ENCODE measurements at places on chromosomes 1 and 21. TPM values are rescaled to one million over a fixed set of nuclear protein-coding genes. Genes with fewer than 3 reads are reported as not detected.

The LCK gene
- total RNA-seq = not detected

The REG4 gene
- total RNA-seq = not detected

The RGS8 gene
- total RNA-seq = not detected

DNA sequence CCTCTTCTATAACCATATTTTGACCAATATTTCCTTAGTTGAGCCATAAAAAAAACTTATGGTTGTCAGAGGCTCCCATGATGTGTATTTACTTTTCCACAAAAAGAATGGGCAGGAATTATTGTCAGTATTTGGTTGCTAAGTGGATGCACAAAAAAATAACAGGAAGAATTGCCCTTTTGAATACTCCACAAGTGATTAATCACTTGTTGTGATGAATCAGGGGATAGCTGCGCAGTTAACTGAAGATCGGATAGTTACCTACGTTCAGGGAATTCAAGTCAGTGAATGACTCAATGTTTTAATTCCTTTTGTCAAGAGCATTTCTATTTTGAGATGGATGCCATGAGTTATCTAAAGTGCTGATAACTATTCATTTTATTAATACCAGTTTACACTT is 785.2 kb upstream of the B3GALT2 start:
- DNase-seq = no peak

- no peak for DNase-seq
Measured at GRCh38 chr1:230495891-230496385, 69.8 kb upstream of the PGBD5 start.

- DNase-seq = no peak
Measured at GRCh38 chr1:44911026-44911425, 68.0 kb upstream of the PTCH2 start.

GRCh38 chr1:209755926-209756614 is at the start of gene TRAF3IP3:
TSS of gene TRAF3IP3 (plus strand) at chr1:209756053. CDS start at chr1:209760040, 3,987 bp downstream.
- DNase-seq = no peak

DNA sequence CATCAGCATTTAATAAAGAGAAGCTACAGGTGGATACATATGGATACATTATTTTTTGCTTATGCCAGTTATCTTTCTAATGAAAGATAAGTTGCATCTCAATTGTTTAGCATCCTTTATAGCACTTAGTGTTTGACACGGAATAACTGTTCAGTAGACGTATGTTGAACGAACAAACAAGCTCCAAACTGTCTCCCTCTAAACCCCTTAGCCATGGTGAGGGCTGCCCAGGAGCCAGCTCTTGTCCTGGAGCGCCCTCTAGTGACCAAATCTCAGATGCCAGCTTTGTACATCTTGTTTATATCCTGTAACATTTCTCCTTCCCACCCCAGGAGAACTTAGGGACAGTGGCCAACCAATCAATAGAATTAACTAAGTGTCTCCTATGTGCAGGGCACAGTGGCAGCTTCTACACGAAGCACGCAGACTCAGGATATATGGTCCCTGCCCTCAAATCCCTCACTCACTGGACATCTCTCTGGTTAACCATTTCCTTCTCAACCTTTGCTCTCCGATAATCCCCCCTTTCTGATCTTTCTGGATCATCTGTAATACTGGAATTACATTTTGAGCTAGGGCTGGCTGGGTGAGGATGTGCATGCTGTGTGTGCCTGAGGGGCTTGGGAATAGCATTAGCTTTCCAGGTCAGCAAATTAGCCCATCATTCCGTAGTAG is 22.9 kb downstream of the KCNA10 start:
- DNase-seq = peak; percentile 93
